ENCODE measurements at places on chromosomes 5 and 9.

DNA sequence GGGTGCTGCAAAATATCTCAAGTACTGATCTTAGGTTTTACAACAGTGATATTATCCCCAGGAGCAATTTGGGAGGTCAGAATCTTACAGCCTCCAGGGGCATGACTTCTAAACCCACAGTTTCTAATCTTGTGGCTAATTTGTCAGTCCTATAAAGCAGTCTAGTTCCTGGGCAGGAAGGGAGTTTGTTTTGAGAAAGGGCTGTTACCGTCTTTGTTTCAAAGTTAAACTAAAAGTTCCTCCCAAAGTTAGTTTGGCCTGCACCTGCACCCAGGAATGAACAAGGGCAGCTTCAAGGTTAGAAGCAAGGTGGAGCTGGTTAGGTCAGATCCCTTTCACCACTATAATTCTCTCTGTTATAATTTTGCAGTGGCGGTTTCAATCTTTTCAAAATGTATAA lies 81.7 kb downstream of the SFXN1 start:
- DNase-seq, result no peak

DNA sequence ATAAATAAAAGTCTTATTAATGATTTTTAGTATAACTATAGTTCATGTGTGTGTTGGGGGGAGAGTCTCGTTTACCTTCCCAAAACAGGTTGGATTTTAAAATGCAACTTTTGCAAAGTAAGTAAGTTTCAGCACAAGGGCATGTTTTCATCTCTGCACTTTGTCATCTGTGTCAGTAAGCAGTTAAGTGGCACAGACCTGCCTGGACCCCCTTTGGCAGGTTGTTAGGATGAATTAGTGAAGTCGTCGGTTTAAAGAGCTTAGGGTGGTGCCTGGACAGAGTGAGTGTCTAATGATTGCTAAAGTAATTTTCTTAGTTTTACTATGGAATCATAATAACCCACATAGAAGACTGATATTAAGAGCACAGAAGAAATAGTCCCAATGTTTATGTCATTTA lies 74.9 kb downstream of the TRIO start:
- no peak for DNase-seq

DNA sequence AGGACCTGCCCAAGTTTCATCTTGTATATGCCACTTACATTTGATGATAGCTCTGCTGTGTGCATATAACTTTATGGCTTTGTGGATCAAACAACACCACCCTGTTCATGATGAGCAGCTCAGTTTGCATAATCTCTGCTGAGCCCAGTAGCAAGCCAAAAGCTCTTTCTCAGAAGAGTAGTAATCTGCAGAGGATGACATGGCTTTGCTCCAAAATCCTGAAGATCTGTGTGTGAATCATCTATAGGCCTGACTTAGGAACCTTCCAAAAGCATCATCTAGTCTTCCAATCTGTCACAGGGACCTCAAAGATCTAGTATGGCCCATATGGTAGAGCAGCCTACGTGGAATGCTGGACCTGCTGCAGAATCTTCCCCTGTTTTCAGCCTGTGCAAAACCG lies 394.6 kb downstream of the PSAT1 start:
- DNase-seq, result no peak

DNA sequence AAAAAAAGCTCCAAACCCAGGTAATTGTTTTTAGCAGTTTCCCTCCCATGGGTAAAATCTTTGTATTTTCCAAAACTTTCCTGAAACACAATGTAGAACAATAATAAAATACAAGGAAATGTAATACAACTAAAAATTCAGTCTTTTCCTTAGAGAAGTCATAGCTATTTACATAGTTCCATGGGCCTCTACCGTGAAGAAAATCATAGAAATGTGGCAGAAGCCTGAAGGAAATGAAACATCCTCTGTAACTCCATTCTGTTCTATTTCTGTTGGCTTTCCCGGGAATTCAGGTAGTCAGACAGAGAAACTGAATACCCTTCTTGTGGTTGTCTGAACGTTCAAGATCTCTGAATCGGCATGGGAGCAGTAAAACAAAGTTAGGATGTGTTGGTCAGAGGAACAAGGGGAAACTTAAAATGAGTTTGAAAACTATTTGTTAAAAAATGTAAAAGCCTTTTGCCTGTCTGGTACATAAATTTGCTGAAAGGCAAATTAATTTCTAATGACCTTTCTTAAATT lies 202.4 kb upstream of the ZNF608 start:
- no peak for DNase-seq

DNA sequence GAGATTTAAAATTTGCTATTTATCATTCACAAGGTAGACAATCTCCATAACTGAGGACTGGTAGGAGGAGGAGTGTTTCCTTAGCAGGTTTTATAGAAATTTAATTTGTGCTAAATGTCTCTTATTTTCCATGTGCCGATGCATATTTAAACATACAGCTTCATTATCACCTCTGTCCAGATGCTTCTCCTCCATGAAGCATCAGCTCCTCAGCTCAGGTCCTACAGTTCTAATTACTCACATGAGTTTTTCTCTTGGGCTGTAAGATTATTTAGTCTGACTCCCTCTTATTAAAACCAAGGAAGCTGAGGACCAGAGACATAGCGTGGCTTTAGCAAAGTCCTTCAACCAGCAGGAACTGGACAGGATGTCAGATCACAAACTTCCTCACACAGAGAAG lies 300.2 kb upstream of the PANK3 start:
- no peak for DNase-seq

DNA sequence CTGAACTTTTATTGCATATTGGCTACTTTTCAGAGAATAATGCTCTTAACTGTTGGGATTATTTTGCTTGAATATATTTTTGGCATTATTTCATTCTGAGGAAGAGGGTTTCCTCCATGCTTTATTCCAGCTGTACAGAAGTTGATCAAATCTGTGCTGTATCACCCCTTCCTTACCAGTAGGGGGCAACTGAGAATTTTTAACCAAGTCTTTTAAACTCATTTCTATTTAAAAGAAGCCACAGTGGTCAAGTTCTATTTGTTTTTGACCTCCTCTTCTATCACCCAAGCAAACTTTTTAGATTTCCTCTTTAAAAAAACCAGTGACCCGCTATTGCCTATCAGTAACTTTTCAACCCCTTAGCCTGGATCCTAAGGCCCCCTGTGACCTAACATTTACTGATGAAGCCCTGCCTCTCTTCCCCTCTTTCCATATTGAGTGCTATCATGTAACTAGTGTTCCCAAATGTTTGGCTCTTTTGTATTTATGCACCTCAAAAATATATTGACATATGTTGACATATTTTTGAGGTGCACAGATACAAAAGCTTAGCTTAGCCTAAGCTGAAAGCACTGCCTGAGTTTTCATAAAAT lies 80.6 kb downstream of the FBXO4 start:
- DNase-seq, result no peak

- DNase-seq, result no peak
Measured at GRCh38 chr5:172898218-172898842, 60.9 kb upstream of the RPL26L1 start.

GRCh38 chr5:173866243-173866857 lies 21.8 kb upstream of the CPEB4 start:
- peak; percentile 58 for DNase-seq

DNA sequence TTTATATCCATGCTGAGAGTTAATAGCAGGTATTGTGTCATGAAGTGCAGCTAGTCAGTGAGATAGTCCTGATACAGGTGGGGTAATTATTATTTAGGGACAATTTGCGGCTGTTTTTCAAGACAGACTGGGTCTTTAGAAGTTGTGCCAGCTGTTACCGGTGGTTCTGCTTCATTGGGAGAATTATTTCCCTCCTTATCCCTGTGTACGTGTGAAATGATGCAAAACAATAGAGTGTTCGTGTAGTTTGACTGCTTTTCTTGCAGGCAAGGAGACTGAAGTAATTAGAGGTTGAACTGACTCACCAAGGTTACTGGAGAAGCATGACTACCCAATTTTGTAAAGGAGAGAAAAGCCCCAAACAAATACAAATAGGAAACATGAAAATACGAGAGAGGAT lies 101.7 kb downstream of the ARRDC3 start:
- no peak for DNase-seq

DNA sequence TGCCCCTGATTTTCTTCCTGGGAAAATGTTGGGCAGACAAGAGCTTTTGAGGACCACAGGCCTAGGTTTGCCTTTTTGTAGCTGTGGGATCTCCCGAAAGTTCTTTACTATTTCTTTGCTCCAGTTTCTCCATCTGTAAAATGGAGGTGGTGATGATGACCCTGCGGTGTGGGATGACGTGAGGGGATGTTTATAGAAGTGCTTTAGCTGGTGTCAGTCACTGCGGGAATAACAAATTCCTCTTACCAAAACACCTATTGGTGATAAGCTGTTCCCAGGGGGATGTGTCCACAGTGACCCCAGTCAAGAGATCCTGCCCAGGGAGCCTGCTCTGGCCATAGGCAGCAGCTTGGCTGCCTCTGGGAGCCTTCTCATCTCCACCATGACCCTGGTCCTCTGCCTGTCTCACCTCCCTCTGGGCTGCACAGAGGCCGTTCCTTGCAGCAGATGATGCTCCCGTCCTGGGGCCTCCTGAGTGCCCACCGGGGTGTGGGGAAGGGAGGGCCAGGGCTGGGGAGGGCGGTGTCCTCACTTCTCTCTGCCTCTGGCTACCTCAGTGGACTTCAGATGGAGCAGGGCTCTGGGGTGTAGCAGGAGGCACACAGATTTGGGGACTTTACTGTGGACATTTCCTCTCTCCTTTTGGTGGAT lies 77.2 kb downstream of the COL15A1 start:
- DNase-seq, result no peak

DNA sequence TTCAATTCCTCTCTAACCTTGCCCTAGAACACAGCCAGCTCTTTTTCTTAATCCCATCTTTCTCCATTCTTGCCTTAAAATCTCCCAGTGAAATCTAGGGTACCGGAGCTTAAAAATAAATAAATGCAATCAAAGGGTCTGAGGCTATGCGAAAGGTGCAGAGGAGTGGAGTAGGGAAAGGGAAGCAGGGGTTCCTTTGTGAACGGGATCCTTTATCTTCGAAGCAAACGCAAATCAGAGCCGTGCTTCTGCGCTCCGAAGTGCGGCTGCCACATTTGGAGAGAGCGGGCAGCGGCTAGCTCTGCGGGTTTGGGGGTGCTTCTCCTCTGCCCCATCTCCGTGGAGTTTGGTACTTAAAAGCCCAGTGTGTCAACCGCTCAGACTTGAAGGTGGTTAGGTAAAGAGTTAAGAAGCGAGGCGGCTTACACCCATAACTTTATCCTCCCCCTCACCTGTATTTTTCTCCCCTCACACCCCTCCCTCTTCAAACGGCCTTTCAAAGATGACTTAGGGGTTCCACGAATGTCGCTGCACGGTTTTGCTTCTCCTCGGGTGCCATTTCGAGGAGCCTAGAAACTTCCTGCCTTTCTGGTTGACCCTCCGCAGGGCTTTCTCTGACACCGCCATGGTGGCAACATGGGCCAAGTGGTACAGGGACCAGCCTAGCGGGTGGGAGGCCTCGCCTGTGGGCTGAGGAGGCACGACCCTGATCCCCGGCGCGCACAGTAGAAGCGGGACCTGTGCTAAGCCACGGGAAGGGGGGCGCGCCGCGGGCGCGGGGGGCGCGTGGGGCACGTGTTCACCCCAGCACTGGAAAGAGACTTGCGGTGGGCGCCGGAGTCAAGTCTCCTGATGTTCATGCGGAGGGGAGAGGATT lies 31.7 kb upstream of the NFIB start:
- no peak for DNase-seq

DNA sequence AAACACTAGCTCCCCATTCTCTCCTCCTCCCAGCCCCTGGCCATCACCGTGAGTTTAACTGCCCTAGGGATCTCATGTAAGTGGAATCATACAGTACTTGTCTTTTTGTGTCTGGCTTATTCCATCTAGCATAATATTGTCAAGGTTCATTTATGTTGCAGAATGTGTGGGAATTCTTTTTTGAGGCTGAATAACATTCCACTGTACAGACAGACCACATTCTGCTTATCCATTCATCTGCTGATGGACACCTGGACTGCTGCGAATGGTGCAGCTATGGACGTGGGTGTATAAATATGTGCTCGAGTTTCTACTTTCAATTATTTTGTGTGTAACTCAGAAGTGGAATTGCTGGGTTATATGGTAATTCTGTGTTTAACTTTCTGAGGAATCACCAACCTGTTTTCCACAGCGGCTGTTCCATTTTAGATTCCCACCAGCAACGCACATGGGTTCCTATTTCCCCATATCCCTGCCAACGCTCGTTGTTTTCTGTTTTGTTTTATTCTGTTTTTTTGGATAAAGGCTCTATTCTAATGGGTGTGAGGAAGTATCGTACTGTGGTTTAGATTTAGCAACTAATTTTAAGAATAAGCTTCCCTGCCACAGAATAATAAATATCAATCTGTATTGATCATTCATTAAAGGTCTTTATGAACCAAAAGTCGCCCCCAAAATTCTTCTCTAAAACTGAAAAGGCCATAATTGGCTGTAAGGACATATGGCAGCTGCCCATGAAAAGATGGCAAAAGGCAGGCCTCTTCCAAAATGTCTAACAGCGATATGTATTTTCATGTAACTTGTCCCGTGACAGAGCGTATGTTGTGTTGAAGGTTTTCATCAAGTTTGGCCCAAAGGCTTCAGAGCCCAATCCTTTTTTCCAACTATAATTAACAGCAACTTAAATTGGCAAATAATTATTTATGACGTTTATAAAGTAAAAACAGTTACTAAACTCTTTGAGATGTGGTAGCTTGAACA lies 70.3 kb downstream of the DAP start:
- DNase-seq, result no peak

DNA sequence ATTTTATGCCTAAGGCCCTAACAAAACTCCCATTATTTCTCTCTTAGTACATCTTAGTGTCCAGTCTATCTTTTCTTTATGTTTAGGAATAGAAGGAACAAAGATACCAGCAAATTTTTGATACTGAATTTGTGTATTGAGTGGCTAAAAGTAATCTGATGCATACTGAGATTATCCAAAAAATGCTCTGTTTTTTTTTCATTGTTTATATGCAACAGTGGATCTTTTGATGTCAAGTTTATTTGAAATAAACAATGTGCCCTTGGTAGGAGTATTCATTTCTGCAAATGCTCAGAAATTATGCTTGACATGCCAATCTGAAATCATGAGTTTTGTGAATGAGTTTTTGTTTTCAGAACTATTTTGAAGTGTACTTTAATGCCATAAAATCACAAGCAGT lies 58.7 kb downstream of the CCDC192 start:
- DNase-seq, result no peak

- DNase-seq, result no peak
Measured at GRCh38 chr5:169694091-169694625, 57.1 kb downstream of the DOCK2 start.

DNA sequence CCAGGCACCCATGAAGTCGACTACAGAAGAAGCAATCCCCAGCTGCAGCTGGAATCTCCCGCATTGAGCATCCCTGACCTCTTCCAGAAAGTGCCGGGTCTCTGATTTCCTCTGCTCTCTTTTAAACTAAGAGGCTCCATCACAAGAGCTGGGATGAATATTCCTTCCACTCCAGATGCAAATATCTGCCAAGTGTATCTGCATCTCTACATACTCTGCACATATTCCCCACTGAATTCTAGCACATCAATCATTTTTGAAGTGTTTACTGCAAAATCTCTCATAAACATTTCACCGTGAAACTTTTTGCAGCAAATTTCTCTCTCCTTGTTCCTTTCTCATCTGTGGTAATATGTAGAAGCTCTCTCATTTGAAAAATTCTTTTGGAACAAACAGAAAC lies 161.5 kb downstream of the GABRB2 start:
- no peak for DNase-seq

All from right lobe of liver (tissue), 6 donors.